ENCODE measurements at places on chromosomes 12 and 14.

- no peak for DNase-seq
These were observed 7.9 kb upstream of the POU6F1 start for GRCh38 chr12:51225771-51226170.

DNA sequence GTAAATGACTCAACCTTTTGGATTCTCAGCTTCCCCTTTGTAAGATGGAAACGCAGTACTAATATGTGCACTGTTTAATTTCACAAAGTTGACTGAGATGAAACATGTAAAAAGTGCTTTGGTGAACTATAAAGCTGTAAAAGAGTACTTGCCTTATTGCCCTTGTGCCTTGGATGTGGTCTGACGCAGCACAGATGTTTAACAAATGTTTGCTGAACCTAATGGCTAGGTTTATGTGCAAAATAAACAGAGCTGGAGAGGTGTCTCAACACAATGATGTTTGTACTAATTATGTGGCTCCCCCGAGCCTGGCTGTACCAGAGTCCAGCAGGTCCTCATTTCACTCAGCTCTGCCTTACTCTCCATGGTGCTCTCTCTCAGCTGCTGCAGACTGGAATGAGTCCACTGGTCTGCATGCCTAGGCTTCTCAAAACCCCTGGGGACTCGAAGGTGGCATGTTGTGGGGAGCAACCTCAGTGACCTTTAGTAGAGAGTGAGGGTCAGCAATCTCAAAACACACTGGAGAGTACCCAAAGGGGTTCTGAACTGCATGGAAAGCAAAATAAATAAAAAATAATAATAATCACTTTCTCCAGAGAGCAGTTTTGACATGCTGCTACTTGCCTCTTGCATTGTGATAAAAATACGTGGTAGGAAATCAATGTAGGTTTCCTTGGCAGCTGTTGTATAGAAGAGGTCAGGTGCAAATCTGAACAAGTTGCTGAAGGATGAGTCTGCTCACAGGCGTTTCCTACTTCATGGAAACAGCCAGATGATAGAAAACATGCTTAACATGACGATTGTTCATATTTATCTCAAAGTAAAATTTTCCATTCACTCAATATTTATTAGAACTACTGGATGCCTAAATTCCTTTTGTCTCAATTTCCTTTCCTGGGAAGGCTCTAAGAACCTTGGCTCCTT is 8.5 kb upstream of the AMIGO2 start:
- DNase-seq = no peak

- no peak for DNase-seq
These were observed 105.1 kb upstream of the NAV3 start for GRCh38 chr12:77725611-77726010.

- no peak for DNase-seq
These were observed 65.8 kb upstream of the DACT1 start for GRCh38 chr14:58571769-58572472.

- DNase-seq = no peak
These were observed 68.3 kb upstream of the DDX11 start for GRCh38 chr12:31005256-31005943.

DNA sequence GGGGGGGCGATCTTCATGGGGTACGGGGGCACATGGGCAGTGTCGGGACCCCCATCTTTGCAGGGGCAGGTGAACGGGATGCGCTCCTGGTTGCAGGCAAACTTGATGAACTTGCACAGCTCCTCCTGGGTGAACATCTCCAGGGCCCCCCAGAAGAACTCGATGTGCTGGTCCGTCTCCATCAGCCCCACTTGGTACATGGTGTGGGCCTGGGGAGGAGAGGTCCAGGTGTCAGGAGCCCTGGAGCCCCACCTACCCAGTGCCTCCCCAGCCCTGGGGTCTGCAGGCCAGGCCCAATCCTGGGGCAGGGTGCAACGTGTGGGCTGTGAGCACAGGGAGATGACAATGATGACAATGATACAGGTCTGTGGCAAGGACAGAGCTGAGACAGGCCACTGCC is 37.7 kb downstream of the TRAFD1 start:
- DNase-seq = no peak

DNA sequence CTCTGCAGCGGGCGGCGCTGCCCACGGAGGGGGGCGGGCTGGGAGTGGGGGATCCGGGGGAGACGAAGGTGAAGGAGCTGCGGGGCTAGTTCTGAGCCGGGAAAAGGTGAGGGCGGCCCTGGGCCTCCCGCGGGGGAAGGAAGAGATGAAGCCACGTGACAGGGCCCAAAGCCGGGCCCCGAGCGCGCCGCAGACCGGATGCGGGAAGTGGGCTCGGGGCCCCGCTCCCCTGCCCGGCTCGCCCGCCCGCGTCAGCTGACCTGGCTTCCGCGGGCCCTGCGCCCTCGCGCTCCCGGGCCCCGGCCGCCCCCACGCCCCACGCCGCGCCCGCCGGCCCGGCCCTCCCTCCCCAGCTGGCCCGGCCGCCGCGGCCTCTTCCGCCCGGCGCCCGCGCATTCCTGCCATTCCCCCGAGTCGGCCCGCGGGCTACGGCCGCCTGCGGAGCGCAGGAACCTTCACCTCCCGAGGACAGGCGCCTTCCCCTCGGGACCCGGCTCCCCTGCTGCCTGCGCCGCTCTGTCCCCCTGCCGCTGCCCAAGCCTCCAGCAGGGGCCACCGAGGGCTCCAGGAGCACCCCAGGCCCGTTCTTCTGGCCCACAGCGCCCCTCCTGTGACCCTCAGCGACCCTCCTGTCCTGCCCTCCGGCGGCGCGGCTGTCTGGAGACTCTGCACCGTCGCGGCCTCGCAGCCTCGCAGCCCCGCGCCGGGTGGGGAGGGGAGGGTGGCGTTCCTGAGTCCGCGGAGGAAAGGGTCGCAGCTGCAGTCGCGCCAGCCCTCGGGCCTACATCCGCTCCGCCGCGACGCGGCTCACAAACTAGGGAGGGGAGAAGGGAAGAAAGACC is 20.4 kb downstream of the NINJ2 start:
- peak; percentile 85 for DNase-seq

DNA sequence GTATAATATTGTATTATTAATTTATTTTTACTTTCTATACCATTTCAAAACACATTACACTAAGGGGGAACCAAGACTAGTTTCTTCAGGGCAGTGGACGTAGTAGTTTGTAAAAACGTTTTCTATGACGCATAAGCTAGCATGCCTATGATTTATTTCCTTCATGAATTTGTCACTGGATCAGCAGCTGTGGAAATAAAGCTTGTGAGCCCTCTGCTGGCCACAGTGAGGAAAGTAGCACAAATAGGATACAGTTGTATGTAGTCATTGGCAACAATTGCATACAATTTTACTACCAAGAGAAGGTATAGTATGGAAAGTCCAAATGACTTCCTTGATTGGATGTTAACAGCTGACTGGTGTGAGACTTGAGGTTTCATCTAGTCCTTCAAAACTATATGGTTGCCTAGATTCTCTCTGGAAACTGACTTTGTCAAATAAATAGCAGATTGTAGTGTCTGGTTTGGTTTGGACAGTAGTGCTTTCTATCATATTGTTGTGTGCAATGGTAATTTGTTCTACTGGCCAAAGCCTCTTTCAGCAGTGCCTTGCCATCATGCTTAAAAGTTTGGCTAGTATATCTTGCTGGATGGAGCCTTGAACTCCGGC is 24.3 kb upstream of the PLEKHD1 start:
- DNase-seq = peak; percentile 66

DNA sequence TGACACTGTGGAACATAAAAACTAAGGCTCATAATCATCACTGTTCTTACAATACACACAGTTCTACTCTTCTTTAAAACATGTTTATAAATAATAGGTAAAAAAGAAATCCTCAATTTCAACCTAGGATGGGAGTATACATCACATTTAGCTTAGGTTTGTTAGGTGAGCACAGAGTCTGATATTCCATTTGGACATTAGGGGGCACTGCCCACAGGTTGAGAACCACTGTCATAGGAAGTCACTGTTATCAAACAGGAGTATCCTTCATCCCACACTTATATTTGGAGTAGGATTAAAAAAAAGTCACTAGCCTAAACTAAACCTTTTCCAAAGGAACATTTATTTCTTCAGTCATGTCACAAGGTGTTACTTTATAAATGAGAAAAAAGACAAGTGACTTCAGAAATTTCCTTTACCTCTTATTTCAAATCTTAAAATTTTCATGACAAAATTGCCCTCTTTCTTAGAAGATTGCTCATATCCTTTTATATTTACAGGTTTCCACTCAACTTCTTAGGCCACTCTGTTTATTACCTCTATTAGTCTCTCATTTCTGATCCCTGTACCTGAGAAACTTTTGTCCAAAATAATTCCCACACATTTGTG is 240.6 kb downstream of the CPNE8 start:
- no peak for DNase-seq

GRCh38 chr12:18431771-18432170 is 170.5 kb downstream of the PIK3C2G start:
- DNase-seq = no peak

GRCh38 chr12:124387528-124387911 is 92.6 kb downstream of the RFLNA start:
- DNase-seq = no peak

DNA sequence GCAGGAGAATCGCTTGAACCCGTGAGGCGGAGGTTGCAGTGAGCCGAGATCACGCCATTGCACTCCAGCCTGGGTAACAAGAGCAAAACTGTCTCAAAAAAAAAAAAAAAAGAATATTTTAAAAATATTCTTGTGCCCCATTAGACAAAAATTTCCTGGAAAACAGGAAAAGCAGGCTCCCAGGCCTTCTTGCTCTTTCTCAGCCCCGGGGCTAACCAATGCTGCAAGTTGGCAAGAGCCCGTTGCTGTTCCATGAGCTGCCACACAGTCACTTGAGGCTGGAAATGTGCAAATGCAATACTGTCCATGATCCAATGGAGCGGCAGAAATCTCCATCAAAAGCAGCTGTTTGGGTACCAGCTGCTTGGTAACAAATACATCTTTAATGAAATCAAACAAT is 994.7 kb downstream of the VRK1 start:
- no peak for DNase-seq

GRCh38 chr14:56273951-56274350 is 155.7 kb downstream of the PELI2 start:
- DNase-seq = no peak

GRCh38 chr12:49762468-49762847 is 21.1 kb downstream of the TMBIM6 start:
- DNase-seq = no peak

DNA sequence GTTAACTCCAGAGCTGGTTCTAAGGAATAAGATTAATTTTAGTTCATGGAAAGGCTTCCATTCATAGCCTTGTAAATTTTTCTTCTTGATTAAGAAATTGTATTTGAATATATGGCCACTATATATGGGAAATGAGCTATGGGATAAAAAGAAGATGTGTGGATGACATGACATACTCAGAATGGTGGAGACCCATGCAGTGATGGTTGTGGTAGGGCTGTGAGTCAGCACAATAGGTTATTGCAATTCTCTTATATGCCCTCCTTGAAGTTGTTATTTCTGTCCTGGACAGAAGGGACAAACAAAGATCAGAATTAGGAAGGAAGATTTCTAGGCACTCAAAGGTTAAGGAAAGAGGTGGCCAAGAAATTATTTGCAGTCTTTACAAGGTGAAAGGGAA is 21.5 kb downstream of the RASSF9 start:
- DNase-seq = no peak

GRCh38 chr14:105119408-105120025 is 49.1 kb downstream of the JAG2 start:
- no peak for DNase-seq

- DNase-seq = no peak
These were observed 174.8 kb downstream of the APAF1 start for GRCh38 chr12:98819821-98820404.

- DNase-seq = no peak
These were observed 666 bp upstream of the DERA start for GRCh38 chr12:15910468-15910863.

- no peak for DNase-seq
These were observed 122.1 kb downstream of the PRKD1 start for GRCh38 chr14:29805415-29806123.

- no peak for DNase-seq
These were observed 29.5 kb upstream of the OSBPL8 start for GRCh38 chr12:76588881-76589565.

- DNase-seq = no peak
These were observed 186.8 kb downstream of the TTC7B start for GRCh38 chr14:90629471-90629870.

- DNase-seq = peak; percentile 5
These were observed 1.3 kb downstream of the ARID4A start for GRCh38 chr14:58299401-58300330.

DNA sequence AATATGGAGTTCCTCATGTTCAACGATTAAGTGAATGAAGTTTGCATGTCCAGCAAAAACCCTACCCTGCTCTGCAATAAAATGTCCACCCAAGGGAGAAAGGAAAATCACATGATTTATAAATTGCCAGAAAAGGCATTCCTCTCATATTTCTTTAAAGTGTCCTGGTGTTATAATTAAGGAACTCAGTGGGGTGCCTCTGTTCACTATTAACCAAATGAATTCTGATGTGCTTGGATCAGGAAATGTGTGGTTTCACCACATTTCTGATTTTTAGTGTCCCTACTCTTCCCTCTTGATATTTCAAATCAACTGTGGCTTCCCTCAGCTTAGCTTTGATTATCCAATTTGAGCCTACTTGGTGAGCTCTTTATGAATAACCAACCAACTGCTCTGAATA is 208.1 kb downstream of the PHLDA1 start:
- DNase-seq = no peak

GRCh38 chr14:68395604-68396003 is 397.3 kb downstream of the ZFP36L1 start:
- DNase-seq = no peak

GRCh38 chr12:131506426-131506825 is 204.5 kb upstream of the SFSWAP start:
- no peak for DNase-seq

DNA sequence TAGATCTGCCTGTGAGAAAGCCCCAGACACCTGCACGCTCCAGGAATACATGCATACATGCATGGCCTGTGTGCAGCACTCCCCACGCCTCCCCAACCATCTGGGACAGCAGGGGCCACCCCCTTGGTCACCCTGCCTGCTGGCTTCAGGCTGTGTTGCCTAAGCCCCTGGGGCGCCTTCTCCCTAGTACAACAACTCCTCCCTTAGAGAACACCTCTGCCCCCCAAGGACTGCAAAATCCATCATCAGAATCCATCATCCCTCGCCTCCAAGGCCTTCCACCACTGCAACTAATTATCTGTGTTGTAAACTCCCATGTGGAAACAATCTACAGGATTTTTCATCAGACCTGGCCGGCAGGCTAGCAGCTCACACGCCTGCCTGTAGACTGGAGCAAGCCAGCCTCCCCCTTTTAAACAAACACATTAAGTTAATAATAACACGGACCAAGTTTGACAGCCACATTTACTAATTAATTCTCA is 36.8 kb downstream of the ZFP36L1 start:
- no peak for DNase-seq
